CD4-positive, alpha-beta T cell treated with Interleukin-17A for 4 hours (primary cell): ENCODE measurements at places on chromosomes 2 and 18.
A peak's percentile ranks its signal among the peaks of the same experiment; 100 is the strongest.

DNA sequence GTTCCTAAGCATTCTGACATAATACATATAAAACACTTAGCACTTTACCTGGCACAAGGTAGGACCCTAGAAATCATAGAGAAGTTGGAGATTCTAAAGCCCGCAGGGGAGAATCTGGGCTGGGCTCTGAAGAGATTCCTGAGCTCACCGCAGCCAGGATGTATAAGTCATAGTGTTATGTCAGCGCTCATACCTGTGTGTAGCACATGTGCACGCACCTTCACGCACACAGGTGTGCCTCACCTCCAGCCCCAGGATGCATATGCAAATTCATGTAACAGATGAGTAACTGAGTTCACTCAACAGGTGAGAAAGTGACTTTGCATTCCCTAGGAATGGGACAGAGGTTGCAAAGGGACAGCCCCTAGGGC, 7.9 kb upstream of the SDC1 start:
- no peak for DNase-seq

DNA sequence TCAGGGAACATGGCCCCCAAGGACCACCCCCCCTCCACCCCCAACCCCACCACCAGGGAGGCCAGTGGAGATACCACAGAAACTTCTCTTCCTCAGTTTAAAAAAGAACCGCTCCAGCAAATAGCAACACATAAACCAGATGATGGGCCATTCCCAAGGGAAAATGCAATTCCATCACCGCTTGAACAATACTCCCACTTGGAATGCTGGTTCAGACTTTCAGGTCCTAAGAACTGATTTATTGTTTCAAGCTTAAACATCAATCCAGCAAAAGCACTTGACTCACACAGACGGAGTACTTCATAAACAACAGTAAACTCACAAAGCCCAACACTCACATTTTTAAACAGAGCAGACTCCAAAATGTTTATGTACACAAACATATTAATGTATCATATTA, 6.9 kb downstream of the HDAC4 start:
- DNase-seq = no peak

GRCh38 chr2:5699963-5700362, 7.8 kb downstream of the SOX11 start:
- no peak for DNase-seq

GRCh38 chr2:187453078-187453641, 5.1 kb upstream of the CALCRL start:
- no peak for DNase-seq

GRCh38 chr18:23231340-23232021, 96.2 kb downstream of the CABLES1 start:
- peak; percentile 60 for DNase-seq

GRCh38 chr2:38907743-38908562, 18.3 kb downstream of the ARHGEF33 start:
- no peak for DNase-seq

DNA sequence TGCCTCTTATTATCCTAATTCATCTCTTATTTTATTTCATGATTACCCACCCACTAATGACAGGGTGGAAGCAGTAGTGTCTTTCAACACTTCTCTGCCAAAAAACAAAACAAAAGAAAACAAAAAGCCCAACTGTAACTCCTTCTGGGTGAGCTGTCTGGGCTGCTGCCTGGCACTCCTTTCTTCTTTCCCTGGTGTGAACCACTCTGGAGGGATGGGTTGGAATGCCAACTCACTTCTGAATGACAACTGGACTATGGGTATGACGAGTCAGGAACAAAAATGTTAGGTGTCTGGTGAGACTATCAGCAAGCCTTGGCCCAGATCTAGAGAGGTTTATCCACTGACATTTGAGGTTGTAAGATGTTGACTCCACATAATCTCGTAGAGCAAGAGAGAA, 88.3 kb upstream of the ITGB6 start:
- DNase-seq = no peak

- no peak for DNase-seq
Measured at GRCh38 chr2:229903037-229903436, 18.8 kb downstream of the TRIP12 start.

GRCh38 chr2:212733273-212733672, 194.7 kb upstream of the ERBB4 start:
- DNase-seq = no peak

DNA sequence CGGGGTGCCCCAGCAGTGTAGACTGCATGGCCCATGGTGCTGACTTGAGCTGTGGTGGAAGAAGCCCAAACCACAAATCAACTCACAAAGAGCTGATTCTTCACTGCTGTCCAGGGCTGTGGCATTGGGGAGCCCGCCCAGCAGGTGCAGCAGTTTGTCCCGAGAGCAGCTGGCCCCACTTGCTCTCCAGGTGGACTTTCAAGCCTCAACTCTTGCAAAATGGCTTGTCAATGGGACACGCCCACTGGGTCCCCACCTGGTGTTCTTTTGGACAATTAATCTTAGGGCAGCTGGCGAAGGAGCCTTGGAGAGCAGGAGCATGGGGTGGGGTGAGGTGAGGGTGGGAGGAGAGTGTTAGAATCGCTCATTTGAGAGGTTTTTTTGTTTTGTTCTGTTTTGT, 117.9 kb downstream of the MYCN start:
- no peak for DNase-seq

DNA sequence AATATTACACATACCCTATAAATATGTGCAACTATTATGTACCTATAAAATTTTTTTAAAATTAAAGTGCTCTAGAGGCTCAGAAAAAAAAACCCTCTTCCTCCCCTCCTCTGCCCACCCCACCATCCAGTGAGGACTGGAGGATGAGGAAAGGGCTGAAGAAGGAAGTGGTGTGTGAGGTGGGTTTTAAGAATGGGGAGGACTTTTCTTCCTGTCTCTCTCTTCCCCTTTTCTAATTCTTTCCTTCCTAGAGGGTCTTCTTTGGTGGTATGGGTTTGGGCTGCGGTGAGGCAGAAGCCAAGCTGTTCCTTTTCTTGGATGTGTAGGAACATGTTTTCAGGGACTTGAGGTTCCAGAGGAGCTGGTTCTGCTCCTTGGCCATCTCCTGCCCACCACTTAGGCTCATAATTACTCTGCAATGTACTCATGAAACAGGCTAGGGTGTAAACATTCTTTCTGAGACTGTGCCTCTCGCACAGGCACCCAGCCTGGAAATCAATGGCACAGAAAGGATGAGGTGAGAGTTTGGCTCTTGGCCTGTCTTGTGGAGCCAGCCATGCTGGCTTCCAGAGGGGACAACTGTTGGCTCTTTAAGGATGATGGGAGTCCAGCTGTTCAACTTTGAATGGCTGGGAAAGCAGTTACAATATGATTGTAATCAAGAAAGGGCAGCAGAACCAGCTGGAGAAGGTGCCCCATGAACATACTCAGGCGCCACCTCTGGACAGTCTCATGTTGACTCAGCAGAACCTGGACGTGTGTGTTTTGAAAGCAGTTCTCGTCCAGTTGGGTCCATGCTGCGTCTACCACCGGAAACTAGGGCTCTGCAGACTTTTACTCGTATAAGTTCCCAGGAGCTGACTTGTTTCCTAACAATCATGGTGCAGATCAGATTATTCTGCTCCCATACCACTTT, 38.3 kb downstream of the IL1RL2 start:
- DNase-seq = no peak

DNA sequence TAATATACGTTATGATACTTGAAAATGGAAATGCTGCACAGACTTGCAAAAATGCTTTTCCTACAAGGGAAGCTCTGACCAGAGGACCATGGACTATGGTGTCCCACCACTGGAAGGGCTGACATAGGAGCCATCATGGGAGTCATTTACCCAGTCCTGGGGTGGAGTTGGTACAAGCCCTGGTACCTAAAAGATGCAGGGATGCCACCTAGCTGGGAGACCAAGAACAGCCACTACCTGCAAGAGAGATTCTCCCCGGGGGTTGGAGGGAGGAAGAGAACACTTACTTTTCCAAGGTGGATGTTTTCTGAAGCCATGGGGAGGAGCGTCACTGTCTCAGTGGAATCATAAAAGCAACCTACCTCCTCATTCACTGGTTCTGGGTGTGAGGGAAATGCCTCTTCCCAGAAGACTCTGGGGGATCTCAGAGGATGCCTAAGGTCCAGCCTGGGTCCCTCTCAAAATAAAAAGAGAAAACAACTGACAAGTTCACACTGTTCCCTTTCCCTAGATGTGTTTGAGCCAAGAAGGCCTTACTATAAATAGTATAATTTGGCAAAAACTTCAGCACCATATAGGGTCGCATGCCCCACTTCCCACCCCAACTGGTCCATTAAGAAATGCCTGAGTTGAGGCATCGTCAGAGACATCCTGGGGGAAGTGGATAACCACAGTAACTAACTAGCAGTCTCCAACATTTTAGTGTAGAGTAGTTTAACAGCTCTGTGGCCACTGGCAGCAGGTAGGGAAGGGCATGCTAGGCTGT, 39.9 kb downstream of the REEP1 start:
- no peak for DNase-seq

- no peak for DNase-seq
Measured at GRCh38 chr2:86239326-86239725, 40.1 kb downstream of the MRPL35 start.
